ENCODE measurements at places on chromosomes 13 and 19.

DNA sequence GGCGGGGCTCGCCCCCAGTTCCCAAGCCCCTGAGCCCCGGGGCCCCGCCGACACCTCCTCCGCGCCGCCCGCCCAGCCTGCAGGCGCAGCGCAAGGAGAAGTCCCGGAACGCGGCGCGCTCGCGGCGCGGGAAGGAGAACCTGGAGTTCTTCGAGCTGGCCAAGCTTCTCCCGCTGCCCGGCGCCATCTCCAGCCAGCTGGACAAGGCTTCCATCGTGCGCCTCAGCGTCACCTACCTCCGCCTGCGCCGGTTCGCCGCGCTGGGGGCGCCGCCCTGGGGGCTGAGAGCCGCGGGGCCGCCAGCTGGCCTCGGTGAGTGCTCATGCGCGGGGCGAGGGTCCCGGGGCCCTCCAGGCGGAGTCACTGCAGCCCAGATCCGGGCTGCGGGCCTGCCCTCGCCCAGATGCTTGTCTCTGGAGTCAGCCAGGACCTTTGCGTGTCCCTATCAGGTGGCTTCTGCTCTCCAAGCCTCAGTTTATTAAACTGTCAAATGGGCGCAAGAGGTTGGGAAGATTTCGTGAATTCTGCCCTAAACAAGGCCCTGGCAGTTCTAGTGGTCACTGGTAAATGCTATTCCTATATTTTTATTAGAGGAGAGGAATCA, 2.0 kb downstream of the NPAS1 start:
- peak; percentile 56 for DNase-seq

DNA sequence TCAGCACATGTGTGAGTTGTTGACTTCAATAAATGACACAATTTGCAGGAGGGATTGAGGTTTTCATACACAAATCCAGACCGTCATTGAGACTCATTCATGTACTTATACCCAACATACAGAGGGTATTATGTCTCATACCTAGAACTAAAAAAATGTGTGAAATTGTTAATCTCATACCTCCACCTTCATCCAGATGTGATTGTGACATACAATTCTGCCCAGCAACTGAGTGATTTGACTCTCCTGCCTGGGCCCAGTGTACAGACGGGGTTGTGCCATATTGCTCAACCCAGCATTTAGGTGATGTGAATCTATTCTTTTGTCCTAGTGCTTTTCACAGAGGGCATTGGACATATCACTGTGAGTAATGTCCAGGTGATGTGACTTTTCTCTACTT, 12.6 kb upstream of the ZNF681 start:
- no peak for DNase-seq

DNA sequence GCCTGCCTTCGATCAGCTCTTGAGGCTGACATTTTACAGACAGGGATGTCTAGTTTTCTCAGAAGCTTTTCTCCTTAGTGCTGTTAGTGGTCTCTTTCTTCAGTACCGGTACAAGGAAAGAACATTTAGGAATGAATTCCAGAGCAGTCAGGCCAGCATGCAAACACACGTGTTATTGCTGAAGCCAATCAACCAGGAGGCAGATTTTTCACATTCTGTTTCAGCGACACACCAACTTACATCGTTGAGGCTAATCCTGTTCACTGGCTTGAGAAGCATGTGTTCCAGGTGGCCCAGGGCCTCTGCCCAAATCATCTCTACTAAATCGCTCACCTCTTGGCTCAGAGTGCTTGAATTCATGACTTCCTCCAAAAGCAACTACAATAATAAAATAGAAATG, 19.2 kb downstream of the PARP4 start:
- DNase-seq, result no peak

DNA sequence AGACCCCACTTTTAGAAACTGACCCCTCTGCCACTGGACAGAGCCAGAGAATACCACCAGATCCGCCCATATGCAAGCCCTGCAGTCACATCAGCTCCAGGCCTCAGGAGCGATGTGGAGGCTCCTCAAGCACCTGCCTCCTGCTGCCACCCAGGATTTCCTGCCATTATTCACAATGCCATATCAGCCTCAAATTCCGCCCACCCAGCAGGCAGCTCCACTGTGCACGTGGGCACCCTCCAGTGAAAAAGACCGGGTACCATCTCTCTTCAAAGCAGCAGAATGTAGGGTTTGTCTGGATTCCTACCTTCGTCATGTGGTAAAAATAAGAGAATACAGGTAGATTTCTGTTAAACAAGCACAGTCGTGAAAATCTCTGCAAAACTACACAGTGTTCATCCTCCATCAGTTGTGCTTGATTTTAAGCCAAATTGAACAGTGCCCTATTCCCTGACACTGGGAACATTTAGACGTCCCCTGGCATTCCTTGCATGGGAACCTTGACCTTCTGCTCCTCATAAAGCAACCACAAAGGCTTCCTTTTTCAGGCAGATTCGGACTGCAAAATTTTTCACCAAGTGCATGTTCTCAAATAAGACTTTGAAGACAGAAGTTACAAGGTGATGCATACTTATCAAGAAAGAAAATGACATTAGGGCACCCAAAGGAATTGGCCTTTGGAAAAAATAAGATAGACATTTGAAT, 56.4 kb downstream of the FAM124A start:
- DNase-seq, result no peak

GRCh38 chr13:62280590-62280989, 864.9 kb upstream of the PCDH20 start:
- no peak for DNase-seq

DNA sequence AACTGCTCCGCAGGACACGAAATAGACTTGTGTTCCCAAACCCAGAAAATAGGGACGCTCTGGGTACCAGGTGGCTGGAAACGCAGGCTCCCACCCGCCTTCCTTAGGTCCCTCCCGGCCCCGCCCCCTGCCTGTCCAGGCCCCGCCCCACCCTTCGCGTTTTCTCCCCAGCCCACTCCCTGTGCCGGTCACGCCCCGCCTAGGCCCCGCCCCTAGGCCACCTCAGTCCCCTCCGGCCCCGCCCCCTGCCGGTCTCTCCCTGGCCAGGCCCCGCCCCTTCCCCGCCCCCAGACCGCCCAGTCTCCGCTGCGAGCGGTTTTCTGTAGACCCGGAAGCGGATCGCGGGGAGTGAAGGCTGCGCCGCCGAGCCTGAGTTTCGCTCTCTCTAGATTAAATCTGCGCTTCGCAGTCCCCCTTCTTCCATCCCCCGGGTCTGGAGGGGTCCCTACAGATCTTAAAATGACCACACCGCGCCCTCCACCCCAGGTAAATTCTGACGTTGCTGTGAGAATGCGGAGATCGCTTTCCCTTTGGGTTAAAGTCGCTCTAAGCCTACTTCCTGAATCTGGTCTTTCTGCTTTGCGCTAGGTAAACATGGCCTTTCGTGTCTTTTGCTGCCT, 3.7 kb upstream of the ZNF665 start:
- DNase-seq, result peak; percentile 87

DNA sequence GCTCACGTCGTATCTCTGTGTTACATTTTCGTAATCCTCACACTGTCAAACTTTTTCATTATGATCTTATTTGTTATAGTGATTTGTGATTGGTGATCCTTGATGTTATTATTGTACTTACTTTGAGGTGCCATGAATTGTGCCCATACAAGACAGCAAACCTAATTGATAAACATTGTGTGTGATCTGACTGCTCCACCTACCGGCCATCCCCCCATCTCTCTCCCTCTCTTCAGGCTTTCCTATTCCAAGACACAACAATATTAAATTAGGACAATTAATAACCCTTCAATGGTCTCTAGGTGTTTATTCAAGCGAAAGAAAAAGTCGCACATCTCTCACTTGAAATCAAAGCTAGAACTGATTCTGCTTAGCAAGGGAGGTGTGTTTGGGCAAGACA, 349.3 kb downstream of the RBM26 start:
- no peak for DNase-seq

DNA sequence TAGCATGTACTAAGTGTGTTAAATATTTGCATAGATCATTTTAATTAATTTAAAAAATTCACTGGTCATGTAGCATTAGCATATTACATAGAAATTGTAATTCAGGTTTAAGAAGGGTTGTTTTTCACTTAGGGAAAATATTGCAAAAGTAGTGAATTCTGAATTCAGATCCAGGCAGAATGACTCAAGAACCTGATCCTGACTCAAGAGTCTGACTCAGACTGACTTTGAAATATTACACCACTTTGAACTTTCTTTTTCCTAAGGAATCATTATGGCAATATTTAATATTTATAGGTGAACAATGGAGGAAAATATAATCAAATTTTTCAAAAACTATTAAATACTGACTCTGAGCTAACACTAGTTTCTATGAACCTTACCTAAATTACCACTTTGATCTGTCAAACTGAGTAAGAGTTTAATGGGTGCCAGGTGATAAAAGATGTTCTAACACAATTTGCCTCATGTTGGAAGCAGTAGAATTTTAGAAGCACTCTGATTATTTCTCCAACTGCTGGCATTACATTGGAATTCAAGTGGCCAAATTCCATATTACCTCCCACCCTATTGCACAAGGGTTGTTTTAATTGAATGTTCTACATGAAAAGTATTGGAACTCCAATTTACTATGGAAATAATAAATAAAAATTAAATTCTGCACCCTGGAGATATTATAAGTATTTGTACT, 261.6 kb downstream of the SLITRK1 start:
- peak; percentile 73 for DNase-seq

DNA sequence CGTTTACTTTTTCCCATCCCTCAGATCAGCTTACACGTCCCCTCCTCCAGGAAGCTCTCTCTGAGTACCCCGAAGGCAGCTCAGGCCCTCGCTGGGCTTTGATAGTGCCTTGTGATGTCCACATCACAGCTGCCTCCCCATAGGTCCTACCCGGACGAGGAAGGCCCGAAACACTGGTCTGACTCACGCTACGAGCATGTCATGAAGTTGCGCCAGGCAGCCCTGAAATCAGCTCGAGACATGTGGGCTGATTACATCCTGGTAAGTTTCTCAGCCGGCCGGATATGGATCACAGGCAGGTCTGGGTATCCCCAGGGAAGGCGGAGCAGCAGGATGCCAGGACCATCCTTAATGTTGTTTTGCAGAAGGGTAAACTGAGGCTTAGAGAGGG, 4.8 kb downstream of the COLGALT1 start:
- DNase-seq, result peak; percentile 74

Measured in foreskin fibroblast (primary cell).